ENCODE measurements at places on chromosomes 5 and 9.

- no peak for DNase-seq
Measured at GRCh38 chr5:87413343-87413645, 564 bp upstream of the CCNH start.

- no peak for DNase-seq
Measured at GRCh38 chr9:131094622-131095021, 1.7 kb upstream of the AIF1L start.

GRCh38 chr9:70480405-70480980 lies 66.0 kb upstream of the KLF9 start:
- peak; percentile 69 for DNase-seq

- DNase-seq: no peak
Measured at GRCh38 chr5:16321284-16321683, 141.7 kb upstream of the MARCHF11 start.

GRCh38 chr5:76682387-76682786 lies 33.5 kb upstream of the F2R start:
- DNase-seq: no peak

DNA sequence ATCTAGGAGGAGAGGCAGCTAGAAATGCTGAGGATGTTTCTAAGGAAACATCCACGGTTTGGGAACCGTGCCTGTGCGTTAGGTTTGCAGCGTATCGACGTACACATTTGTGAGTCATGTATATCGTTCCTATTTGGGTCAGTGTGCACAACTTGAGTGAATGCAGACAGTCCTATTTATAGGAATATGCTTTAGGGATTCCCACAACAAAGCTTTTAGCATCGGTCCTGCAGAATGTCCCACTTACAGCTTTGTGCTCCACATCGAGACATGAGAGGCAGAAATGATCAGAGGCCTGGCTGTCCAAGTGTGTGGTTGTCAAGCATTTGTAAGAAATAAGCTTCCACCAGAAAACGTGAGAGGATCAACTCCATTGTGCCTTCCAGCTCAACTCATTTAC lies 1282.7 kb upstream of the WWC1 start:
- DNase-seq: no peak

DNA sequence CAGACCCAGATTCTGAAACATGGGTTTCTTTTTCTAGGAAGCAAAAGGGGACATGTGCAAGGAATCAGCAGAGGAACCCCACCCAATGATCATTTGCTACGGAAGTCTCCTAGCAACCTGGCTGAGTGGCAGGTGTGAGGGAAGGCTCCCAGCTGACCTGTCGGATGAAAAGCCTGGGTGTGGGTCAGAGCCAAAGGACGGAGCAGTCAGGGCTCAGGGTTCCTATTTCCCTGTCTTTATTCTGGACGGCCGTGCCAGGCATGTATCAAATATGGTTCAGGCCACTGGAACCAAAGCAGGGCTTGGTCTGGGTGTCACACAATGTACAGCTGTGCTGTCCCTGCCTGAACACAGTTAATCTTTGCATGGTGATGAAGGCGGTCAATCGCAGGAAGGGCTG lies 20.1 kb downstream of the STK10 start:
- no peak for DNase-seq

- no peak for DNase-seq
Measured at GRCh38 chr5:119063579-119064379, 7.1 kb upstream of the DMXL1 start.

DNA sequence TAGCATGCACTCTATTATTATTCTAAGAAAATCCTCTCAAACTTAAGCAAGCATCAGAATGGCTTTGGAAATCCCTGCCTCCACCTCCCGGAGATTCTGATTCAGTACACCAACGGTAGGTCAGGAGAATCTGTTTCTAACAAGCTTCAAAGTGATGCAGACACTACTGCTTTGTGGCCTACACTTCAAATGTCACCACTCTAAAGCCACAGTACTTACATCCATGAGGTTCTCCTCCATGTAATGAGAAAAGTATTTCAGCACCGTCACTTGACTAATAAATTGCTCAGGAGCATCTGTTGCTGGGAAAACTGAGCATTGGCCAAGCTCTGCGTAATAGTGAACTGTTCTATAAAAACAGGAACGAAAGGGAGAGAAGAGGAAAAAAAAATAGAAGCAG lies 4.8 kb downstream of the PLK2 start:
- no peak for DNase-seq

DNA sequence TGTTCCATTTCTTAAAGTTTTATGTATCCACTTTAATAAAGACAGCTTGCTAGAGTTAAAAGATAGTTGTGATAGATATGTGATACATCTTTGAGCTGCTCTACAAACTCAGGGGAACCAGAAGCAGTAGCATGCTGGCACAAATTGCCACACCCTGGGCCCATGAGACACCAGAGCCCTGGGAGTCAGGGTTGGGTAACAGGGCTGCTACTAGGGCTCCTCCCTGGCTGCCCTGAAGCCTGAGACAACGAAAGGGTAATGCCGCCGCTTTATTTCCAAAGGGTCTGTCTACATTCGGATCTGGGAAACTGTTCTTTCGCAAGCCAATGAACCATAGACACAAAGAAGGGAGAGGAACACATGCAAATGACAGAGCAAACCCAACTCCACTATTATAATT lies 29.2 kb downstream of the PTPN3 start:
- DNase-seq: no peak

DNA sequence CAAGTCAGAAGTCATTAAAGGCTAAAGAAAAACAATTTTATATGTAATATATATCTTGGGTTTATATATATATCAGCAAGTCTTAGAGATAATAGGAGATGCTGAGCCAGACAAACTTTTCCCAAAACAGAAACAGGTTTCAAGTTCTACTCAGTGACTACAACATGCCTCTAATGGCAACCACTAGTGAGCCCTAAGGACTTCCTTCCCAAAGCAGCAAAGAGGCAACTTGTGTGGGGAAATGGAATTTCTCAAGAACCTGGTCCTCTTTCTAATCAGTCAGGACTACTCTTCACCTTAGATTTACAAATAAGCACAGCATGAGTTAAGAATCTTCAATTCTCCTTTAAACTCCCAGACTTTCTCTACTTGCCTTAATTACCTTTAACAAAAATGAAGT lies 17.6 kb downstream of the RNF38 start:
- no peak for DNase-seq

DNA sequence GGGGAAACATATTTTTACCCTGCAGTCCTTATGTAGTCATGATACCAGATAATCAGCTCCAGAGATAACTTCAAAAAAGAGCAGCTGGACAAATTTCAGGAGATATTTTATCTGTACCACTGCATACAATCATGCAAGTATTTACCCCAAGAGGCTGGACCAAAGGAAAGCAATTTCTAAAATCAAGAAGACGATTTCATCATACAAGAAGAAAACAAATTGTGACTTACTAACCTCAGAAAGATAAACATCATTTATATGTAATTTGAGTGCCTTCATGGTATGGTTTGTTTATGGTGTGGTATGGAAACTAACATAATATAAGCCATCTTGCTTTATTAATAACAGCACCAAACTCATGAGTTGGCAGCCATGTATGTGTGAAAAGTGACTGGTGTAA lies 603.6 kb downstream of the PSAT1 start:
- no peak for DNase-seq
